Frontal cortex (tissue), 4 donors: ENCODE measurements at places on chromosomes 1 and 21.
A peak's percentile ranks its signal among the peaks of the same experiment; 100 is the strongest.

DNA sequence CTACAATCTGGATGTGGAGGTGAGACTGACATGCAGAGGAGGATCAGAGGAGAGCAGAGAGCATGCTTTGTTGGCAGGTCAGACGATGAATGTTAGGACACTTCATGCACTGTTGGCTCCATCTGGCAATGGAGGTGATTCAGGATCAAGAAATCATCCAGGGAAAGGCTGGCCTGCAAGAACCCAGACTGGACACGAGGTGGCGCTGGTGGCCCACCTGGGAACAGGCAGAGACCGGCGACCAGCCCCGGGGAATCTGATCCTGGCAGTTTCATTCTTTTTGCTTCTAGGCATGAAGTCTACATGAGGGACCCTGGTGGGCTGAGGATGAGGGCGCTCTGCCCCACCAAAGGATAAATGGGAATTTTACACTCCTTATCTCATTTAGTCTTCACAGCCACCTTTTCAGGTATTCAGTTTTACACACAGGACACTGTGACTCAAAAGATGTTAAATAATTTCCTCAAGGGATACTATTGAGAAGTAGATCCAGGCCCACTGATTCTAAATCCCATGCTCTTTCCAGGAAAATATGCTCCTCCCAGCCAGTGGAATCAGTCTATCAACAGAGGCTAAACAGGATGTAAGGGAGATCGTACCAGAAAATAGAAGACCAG, 26.2 kb upstream of the SCMH1 start:
- peak; percentile 81 for DNase-seq

GRCh38 chr1:33130297-33130696, 49.3 kb downstream of the AZIN2 start:
- DNase-seq, result no peak

- peak; percentile 38 for DNase-seq
Observed at GRCh38 chr1:220882061-220882891, 3.0 kb downstream of the HLX start.

GRCh38 chr1:101108111-101108500, 82.5 kb upstream of the DPH5 start:
- no peak for DNase-seq

DNA sequence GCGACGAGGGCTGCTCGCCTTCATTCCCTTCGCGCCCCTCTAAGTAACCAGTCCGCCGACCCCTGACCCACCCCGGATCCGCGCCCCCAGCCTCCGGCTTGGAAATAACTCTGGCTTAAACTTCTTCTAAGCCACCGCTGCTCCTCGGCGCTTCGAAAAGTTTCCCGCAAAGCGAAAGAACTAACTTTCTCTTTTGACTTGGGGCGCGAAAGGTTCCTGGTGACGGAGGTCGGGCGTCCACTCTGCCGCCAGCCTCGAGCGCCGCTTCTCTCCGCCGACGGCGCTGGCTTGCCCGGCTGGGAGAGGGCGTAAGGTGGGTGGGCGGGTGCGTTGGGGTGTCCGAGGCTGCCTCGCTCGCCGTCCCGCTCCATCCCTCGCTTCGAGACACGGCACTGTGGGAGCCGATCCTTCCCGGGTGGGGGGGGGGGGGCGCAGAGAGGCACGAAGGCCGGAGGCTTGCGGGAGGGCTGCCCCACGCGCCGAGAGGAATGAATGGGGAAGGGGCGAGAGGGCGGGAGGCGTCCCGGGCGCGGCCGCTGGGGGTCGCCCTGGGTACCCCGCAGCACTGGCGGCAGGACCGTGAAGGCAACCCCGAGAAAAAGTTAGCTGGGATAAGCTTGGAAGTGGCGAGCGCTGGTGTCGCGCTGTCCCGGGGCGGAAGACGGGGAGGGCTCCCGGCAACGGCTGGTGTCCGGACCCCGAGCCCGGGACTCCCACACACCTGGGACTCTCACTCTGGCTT, 569 bp downstream of the ATF3 start:
- DNase-seq, result peak; percentile 54

GRCh38 chr21:32322103-32322502, 23.4 kb downstream of the MRAP start:
- no peak for DNase-seq

DNA sequence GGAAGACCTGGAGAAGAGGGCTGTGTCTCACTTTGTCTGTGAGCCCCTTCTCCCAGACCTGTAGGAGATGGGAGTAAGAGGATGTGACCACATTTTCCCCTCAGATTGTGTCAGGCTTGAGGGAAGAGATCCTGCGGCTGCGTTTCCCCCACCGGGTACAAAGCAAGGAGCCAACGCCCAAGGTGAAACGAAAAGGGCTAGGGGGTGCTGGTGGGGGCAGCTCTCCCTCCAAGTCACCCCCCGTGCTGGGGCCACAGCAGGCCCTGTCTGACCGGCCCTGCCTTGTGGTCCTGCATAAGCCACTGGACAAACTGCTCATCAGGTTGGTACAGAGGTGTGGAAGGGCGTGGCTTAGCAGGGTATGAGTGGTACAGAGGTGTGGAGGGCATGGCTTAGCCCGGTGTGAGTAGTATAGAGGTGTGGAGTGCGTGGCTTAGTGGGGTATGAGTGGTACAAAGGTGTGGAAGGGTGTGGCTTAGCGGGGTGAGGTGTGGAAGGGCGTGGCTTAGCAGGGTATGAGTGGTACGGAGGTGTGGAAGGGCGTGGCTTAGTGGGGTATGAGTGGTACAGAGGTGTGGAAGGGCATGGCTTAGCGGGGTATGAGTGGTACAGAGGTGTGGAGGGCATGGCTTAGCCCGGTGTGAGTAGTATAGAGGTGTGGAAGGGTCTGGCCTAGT, 30.6 kb downstream of the HYI start:
- DNase-seq, result no peak

DNA sequence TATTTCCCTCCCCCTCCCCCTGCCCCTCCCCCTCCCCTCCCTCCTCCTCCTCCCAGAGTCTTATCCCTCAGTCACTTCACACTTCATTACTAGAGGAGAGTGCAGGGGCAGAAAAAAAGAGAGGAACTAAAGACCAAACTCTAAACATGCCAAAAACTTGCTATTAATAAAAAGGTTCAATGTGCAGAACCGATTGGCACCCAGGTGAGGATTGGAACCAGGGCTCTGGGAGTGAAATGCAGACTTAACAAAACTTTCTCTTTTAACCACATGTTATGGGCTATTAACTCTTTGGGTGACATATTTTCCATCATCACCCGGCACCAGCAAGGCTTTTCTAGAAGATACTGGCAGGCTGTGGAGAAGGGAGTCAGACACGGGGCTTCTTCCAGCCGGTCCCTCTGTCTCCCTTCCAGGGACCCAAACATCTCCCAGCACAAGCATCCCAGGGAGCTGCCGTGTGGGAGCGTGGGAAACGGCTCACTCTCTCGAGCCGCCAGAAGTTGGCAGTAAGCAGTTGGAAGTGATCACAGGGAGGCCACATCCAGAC, 13.6 kb downstream of the NID1 start:
- DNase-seq, result no peak

GRCh38 chr21:10273196-10273595, 248.2 kb upstream of the TPTE start:
- DNase-seq, result no peak

DNA sequence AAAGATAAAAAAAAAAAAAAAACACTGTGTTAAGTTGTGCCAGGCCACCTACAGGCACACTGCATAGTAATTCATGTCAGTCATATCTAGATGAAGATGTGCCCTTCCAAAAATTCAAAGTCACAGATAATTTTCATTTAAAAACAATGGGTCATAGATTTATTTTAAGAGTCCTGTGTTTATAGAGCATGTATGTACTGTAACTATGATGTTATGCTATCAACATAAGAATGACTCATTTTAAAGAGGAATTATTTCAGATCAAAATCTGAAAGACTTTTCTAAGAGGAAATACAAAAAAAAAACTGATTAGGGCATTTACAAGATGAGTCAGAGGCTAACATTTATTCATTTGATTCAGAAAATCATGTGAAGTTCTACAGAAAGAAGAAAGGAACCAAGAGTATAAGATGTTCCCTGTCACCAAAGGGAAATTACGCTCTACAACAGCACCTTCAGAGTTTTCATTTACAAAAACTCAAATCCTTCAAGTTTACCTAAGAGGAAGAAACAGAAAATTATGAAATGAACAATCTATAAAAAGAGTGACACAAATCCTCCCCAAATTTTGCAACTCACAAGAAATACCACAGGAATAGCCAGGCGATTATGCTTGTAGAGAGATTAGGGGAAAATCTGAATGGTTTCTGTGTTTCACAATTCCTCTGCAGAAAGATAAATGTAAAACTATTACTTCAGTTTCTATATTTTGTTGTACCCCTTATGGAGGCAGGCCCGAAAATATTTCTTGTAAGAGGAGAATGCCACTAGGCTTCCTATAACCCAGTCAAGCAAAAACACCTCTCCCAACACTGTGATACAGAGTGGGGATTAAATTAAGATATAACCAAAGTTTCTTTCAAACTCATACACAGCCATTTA, 13.8 kb downstream of the TP53BP2 start:
- DNase-seq, result no peak

DNA sequence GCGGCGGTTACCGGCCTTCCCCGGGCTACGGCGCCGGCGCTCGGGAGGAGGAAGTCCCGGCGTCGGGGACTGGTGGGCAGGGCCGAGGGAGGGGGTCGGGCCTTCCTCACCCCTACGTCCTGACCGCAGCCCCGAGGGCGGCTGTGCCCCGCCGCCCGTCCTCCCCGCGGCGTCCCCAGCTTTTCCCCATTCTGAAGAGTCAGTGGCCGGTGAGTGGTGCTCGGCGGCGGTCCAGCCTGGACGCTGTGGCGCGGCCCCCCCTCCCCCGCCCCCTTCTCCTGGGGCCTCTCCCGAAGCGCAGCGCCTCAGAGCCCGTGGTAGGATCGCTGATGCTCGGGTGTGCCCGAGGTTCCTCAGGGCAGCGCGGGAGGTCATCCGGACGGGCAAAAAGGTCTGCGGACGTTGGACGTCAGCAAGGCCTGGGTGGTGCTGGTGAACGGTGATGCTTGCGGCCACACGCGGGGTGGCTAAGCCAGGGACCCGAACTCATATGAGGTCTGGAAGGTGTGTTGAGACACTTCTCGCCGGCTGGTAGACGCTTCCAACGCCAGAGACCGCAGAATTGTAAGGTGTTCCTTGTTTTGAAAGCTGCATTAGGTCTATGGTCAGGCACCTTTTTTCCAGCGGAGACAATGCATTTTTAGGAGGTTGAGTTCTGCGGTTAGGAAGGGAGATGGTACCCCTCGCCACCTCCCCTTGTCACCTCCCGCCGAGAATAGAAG, 725 bp downstream of the SLC25A33 start:
- DNase-seq, result peak; percentile 63

GRCh38 chr1:85894651-85895050, 186.4 kb upstream of the ZNHIT6 start:
- DNase-seq, result no peak

DNA sequence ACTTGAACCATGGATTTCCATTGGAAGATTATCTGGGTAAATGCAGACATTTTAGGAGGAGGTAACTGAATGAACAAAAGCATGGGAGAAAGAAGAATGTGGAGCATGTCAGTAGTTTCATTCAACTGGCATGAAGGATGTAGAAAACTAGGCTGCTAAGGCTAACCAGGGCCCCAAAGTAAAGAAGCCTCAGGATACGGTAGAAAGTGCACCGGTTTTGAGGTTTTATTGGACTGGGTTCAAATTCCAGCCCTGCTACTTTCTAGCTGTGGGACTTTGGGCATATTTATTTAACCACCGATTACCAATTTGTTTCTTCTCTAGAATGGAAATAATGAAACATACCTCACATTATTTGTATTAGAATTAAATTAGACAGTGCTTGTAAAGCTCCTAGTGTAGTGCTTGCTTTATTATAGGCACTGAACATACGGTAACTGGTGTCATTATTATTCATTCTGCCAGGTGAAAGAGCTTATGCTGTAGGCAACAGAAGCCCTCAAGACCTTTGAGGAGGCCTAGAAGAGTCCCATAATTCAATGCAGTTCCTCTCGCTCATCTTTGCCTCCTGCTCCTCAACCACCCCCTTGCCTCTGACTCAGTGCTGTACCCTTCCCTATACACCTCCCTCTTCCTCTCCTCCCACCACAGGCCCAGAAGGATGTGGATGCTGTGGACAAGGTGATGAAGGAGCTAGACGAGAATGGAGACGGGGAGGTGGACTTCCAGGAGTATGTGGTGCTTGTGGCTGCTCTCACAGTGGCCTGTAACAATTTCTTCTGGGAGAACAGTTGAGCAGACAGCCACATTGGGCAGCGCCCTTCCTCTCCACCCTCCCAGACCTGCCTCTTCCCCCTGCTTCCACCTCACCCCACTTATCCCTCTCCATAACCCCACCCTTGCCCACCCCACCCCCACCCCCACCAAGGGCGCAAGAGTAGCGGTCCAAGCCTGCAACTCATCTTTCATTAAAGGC, 2.5 kb upstream of the CHTOP start:
- no peak for DNase-seq

DNA sequence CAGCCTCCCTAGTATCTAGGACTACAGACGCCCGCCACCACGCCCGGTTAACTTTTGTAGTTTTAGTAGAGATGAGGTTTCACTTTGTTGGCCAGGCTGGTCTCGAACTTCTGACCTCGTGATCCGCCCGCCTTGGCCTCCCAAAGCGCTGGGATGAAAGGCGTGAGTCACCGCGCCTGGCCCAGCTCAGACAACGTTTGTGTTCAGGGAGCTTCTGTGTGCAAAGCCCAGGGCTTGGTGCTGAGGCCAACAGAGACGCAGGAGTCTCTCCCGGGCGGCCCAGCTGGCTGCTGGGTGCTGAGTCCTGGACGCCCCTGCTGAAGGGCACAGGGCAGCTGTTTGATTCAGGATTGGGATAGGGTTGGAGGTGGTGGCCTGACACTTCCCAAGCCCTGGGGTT, 3.0 kb downstream of the PRKCZ start:
- no peak for DNase-seq

- DNase-seq, result no peak
Observed at GRCh38 chr1:160588468-160588867, 9.2 kb upstream of the CD84 start.

DNA sequence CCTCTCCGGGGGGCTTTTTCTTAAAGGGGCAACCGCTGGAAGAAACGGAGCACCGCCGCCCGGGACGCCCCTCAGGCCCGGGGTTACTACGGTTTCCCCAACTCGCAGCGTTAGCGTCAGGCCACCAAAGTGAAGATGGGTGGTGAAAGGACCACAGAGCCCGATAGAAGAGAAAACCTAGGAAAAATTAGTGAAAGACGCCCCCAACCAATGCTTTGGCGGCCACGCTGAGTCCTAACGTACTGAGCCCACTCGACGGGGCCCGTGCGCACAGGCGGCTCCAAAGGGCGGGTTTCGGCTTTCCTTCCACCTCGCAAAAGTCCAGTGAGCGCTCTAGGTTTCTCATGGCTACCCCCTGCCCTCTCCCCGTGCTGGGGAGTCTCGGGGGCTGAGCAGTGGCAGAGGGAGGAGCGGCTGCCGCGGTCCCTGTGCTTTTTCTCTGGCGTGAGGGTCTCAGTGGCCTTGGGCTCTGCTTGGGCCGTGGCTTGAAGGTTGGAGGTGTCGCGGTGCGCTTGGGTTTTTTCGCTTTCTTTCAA, 12.2 kb upstream of the SPEN start:
- DNase-seq, result no peak

- DNase-seq, result no peak
Observed at GRCh38 chr1:204104331-204105130, 31.6 kb downstream of the SOX13 start.

GRCh38 chr1:48936436-48936835, 159.7 kb upstream of the BEND5 start:
- no peak for DNase-seq

DNA sequence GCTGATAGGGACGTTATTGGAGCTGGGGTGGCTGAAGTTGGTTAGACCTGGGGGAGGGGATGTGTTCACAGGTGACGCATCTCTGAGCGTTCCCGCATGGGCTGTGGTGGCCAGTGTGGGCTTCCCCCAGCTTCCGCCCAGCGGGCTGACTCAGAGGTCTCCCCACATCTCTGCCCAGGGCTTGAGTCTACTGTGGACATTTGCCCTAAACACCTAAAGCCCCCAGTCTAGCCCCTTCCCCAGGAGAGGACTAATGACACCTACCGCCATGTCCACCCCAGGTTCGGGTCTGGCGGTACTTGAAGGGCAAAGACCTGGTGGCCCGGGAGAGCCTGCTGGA, 2.0 kb downstream of the AGRN start:
- no peak for DNase-seq
